ENCODE measurements at places on chromosomes 1 and 21. TPM values are rescaled to one million over a fixed set of nuclear protein-coding genes. Genes with fewer than 3 reads are reported as not detected.

DNA sequence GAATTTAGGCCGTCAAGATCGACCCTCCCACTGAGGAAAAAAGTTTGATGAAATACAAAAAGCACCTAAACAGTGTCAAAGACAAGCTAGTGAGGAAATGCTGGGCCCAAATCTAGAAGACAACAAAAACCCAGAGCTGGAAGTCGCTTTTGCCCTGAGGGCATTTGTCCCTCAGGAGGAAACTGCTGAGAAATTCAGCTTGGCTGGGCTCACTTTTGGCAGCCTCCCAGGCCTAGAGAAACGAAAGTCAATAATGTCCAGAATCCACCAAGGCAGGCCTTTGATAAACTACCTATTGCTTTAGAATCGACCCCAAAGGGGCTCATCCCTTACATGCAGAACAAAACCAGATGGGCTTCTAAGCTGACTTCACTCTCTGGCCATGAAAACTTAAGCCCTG lies 38.9 kb downstream of the SYT2 start:
- H3K27ac ChIP-seq: no peak overlapping the region
- DNase-seq: no peak
- no peak overlapping the region for H3K4me3 ChIP-seq
- no peaks in the 10 kb centered on the region for H3K27me3 ChIP-seq
- H3K36me3 ChIP-seq: no peaks in the 10 kb centered on the region

DNA sequence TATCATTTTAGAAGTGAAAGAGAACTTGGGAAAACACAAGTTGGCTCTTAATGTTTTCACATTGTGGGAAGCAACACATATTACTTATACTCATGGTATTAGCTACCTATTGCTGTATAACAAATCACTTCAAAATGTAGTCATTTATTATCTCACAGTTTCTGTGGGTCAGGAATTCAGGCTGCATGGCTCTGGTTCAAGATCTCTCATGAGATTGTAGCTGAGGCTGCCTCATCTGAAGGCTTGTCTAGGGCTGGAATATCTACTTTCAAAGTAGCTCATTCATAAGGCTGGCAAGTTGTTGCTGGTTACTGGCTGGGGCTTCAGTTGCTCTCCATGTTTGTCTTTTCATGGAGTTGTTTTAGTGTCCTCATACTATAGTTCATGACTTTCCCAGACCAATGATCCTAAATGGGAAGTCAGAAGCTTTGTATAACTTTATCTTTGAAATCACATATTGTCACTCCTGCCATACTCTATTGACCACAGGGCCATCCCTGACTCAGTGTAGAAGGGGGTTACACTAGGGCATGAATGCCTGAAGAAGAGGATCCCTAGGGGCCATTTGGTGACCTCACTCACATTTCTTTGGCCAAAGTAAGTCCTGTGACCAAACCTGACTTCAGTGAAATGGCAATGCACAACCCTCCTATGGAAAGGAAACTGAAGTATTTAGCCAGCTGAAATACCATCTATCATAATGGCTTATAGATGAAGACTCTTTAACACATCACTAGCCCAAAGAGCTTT lies 37.9 kb upstream of the POU2F1 start:
- no peak overlapping the region for H3K27ac ChIP-seq
- no peaks in the 10 kb centered on the region for H3K4me1 ChIP-seq
- H3K4me3 ChIP-seq: no peak overlapping the region
- DNase-seq: no peak

GRCh38 chr21:34667761-34668160 lies 1.0 kb upstream of the CLIC6 start:
- H3K4me3 ChIP-seq: no peak overlapping the region
- H3K36me3 ChIP-seq: no peaks in the 10 kb centered on the region
- H3K27me3 ChIP-seq: peaks cover 6% of the 10 kb centered on the region
- no peak overlapping the region for H3K27ac ChIP-seq

ASCL5 gene
- total RNA-seq: not detected

DNA sequence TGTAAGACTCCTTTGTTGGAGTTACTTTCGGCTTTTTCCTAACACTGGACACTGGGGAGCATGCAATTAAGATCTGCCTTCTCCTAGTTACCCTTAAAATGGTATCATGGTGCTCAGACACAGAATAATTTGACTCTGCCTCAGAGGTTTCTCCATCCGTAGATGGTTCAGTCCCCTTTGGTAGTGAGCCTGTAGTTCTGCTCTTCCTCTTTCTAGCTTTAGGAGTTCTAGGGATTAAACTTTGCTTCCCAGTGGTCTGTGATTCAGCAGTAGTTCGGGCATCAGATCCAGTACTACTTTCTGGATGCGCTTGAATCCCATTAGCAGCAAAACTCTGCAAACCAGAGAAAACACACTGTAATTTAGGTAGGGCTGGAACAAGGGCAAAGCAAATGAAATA lies 1.5 kb downstream of the DNTTIP2 start:
- peaks cover 7% of the 10 kb centered on the region for H3K4me1 ChIP-seq
- H3K36me3 ChIP-seq: no peaks in the 10 kb centered on the region
- H3K27ac ChIP-seq: no peak overlapping the region
- no peak for DNase-seq
- H3K4me3 ChIP-seq: no peak overlapping the region

GPA33 gene
- 306 TPM for total RNA-seq

ANGPTL3 gene
- not detected for total RNA-seq

- peak; percentile 86 for DNase-seq
- no peaks in the 10 kb centered on the region for H3K36me3 ChIP-seq
- H3K4me3 ChIP-seq: peak overlapping the region; percentile 97
- peak overlapping the region; percentile 80 for H3K27ac ChIP-seq
Measured at GRCh38 chr1:89821322-89822108, 683 bp downstream of the LRRC8D start.

MR1 gene
- 5.8 TPM for total RNA-seq

GRCh38 chr1:154755858-154756730 lies 114.0 kb downstream of the KCNN3 start:
- no peaks in the 10 kb centered on the region for H3K36me3 ChIP-seq
- DNase-seq: no peak
- no peak overlapping the region for H3K27ac ChIP-seq
- H3K27me3 ChIP-seq: no peaks in the 10 kb centered on the region

- H3K27me3 ChIP-seq: no peaks in the 10 kb centered on the region
- DNase-seq: no peak
- H3K4me3 ChIP-seq: no peak overlapping the region
Measured at GRCh38 chr1:65850281-65850680, 57.6 kb downstream of the PDE4B start.

JTB gene
- 204 TPM for total RNA-seq

SDF4 gene
- 181 TPM for total RNA-seq

FCER1A gene
- 1.5 TPM for total RNA-seq

- H3K4me1 ChIP-seq: no peaks in the 10 kb centered on the region
- H3K27ac ChIP-seq: no peak overlapping the region
- no peak for DNase-seq
- no peaks in the 10 kb centered on the region for H3K27me3 ChIP-seq
Measured at GRCh38 chr1:17831597-17831996, 76.5 kb downstream of the ACTL8 start.

SPRR1A gene
- total RNA-seq: not detected

RPTN gene
- total RNA-seq: not detected

UBL4B gene
- total RNA-seq: not detected

- H3K4me1 ChIP-seq: no peaks in the 10 kb centered on the region
- no peak overlapping the region for H3K4me3 ChIP-seq
- H3K36me3 ChIP-seq: no peaks in the 10 kb centered on the region
- DNase-seq: no peak
- no peaks in the 10 kb centered on the region for H3K27me3 ChIP-seq
Measured at GRCh38 chr1:86692641-86693040, 11.7 kb upstream of the SH3GLB1 start.

DNA sequence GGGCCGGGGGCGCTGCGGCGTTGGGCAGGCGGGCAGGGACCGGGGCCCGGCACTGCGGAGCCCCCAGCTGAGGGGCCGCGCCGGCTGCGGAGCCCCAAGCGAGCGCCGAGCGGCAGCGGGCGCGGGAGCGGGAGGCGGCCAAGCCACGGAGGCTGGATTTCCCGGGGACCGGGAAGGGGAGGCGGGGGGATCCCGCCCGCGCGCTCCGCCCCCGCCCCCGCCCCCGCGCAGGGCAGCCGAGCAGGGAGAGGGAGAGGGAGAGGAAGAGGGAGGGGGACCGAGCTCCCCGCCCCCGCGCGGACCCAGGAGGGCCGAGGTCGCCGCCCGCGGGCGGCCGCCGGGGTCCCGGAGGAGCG lies at the start of gene DLGAP3:
DLGAP3 (minus strand) TSS at position 154 of the 356 bp plus-strand sequence. CDS start 24,267 bp downstream, outside the sequence.
- H3K27me3 ChIP-seq: no peaks in the 10 kb centered on the region
- peak within 1 kb of the TSS; percentile 42 for H3K27ac ChIP-seq
- peak within 1 kb of the TSS; percentile 52 for H3K4me3 ChIP-seq
- peaks cover 15% of the 10 kb centered on the region for H3K4me1 ChIP-seq

LRRC53 gene
- not detected for total RNA-seq

CRYAA gene
- not detected for total RNA-seq

GRCh38 chr1:192936313-192937018 lies 122.7 kb downstream of the UCHL5 start:
- H3K27me3 ChIP-seq: no peaks in the 10 kb centered on the region
- DNase-seq: no peak
- peaks cover 8% of the 10 kb centered on the region for H3K4me1 ChIP-seq
- no peak overlapping the region for H3K4me3 ChIP-seq
- H3K36me3 ChIP-seq: no peaks in the 10 kb centered on the region

- H3K4me1 ChIP-seq: no peaks in the 10 kb centered on the region
- no peak for DNase-seq
- H3K4me3 ChIP-seq: no peak overlapping the region
- no peak overlapping the region for H3K27ac ChIP-seq
- no peaks in the 10 kb centered on the region for H3K27me3 ChIP-seq
- no peaks in the 10 kb centered on the region for H3K36me3 ChIP-seq
Measured at GRCh38 chr1:35345439-35345981, 77.0 kb downstream of the ZMYM4 start.

GRCh38 chr1:36367798-36368197 lies 17.9 kb downstream of the STK40 start:
- no peaks in the 10 kb centered on the region for H3K36me3 ChIP-seq
- H3K4me1 ChIP-seq: peaks cover 9% of the 10 kb centered on the region
- DNase-seq: no peak
- no peaks in the 10 kb centered on the region for H3K27me3 ChIP-seq

GRCh38 chr1:205170532-205171269 lies 40.8 kb downstream of the DSTYK start:
- H3K4me1 ChIP-seq: no peaks in the 10 kb centered on the region
- no peak overlapping the region for H3K4me3 ChIP-seq
- no peak overlapping the region for H3K27ac ChIP-seq
- DNase-seq: no peak
- H3K27me3 ChIP-seq: no peaks in the 10 kb centered on the region

- no peaks in the 10 kb centered on the region for H3K4me1 ChIP-seq
- H3K4me3 ChIP-seq: no peak overlapping the region
- H3K27me3 ChIP-seq: no peaks in the 10 kb centered on the region
- H3K36me3 ChIP-seq: no peaks in the 10 kb centered on the region
- no peak overlapping the region for H3K27ac ChIP-seq
Measured at GRCh38 chr1:89971600-89971999, 23.3 kb upstream of the ZNF326 start.

SH2D1B gene
- 1.3 TPM for total RNA-seq

FCRLA gene
- not detected for total RNA-seq
